HFFc6 (cell line): ENCODE measurements at places on chromosomes 3 and 15.

GRCh38 chr15:81948222-81948621 lies 97.6 kb downstream of the MEX3B start:
- no peak for DNase-seq

- no peak for DNase-seq
These were observed 25.8 kb downstream of the ST6GAL1 start for GRCh38 chr3:186955898-186956696.

DNA sequence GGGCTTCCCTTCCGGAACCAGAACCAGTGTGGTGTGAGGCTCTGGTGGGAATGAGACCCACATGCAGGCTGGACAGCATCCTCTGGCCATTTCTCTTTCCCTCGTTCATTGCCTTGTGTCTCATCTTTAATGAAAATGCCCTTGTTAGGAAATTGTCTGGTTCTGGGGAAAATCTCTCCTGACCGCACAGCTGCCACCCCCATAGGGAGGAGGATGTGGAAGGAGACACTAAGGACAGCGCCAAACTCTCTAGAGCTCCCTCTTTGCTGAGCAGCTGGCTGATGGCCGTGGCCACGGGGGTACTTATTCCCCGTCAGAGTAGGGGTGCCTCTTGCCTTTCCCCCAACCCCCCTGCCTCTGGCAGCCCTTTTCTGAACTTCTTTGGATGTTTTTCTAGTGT lies 297.6 kb upstream of the C2CD4B start:
- no peak for DNase-seq

- peak; percentile 56 for DNase-seq
These were observed 7.7 kb downstream of the CCR5 start for GRCh38 chr3:46378426-46378942.

DNA sequence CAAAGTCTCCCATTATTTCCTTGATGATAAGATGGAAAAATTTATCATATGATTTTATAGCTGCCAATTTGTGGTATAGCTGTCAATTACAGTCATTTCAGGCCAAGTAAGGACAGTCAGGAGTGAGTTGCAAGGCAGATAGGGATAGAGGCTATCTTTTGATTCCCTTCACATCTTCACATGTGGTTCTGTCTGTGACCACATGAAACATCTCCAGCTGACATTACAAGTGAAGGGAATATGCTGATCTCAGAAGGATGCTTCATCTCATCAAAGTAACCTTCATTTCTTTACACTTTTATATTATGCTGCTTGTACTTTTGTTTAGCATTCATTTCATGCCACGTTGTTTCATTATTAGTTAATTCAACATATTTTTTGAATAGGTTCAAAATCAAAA lies 136.9 kb upstream of the CFAP20DC start:
- DNase-seq: no peak

DNA sequence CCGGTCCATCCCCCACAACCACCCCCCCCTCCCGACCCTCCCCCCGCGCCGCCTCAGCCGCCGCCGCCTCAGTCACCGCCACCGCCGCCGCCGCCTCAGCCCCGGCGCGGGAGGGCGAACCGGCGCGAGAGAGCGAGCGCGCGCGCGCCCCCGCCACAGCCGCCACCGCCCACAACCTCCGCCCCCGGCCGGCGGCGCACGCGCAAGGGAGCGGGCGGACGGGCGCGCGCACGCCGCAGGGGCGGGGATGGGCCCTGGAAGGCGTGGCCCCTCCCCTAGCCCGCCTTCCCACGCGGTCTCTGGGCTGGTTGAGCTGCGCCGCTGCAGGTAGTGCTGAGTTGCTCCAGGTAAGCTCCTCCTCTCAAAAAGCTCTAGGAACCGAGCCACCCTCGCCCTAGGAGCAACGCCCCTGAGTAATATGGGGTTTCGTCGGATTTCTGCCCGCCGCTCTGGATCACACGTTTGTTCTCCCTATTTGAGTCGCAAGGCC lies at the start of gene TMCC1:
Gene TMCC1 (minus strand): TSS at position 131 of the 490 bp plus-strand sequence.
- peak; percentile 45 for DNase-seq
